PC-9 (cell line): ENCODE measurements at places on chromosomes 6 and 20. TPM values are rescaled to one million over a fixed set of nuclear protein-coding genes. Genes with fewer than 3 reads are reported as not detected.
A peak's percentile ranks its signal among the peaks of the same experiment; 100 is the strongest.

HBS1L gene
- 70.5 and 84.4 TPM in 2 replicates for total RNA-seq

SPTLC3 gene
- total RNA-seq = 8.5 and 10.7 TPM in 2 replicates

ZBP1 gene
- not detected in 2 replicates for total RNA-seq

CCDC170 gene
- 0.98 and 1.6 TPM in 2 replicates for total RNA-seq

FOXA2 gene
- not detected in 2 replicates for total RNA-seq

PTPRT gene
- not detected in 2 replicates for total RNA-seq

TFAP2A gene
- total RNA-seq = 37.0 and 43.8 TPM in 2 replicates

TMEM181 gene
- total RNA-seq = 14.9 and 18.7 TPM in 2 replicates

VSX1 gene
- total RNA-seq = 0.65 and 1.5 TPM in 2 replicates

MICA gene
- total RNA-seq = 11.8 and 13.5 TPM in 2 replicates

THBS2 gene
- total RNA-seq = not detected in 2 replicates

- no peak overlapping the region for H3K4me3 ChIP-seq
- H3K36me3 ChIP-seq = no peaks in the 10 kb centered on the region
- H3K27ac ChIP-seq = no peak overlapping the region
- no peaks in the 10 kb centered on the region for H3K4me1 ChIP-seq
- peaks cover 20% of the 10 kb centered on the region for H3K27me3 ChIP-seq
Measured at GRCh38 chr20:60281295-60281694, 323.1 kb downstream of the CDH26 start.

- H3K4me1 ChIP-seq = no peaks in the 10 kb centered on the region
- H3K4me3 ChIP-seq = no peak overlapping the region
Measured at GRCh38 chr20:52172392-52173047, 19.1 kb downstream of the ZFP64 start.

GRCh38 chr20:25148982-25149846 lies 46.3 kb upstream of the ENTPD6 start:
- H3K4me3 ChIP-seq = no peak overlapping the region
- no peaks in the 10 kb centered on the region for H3K4me1 ChIP-seq
- no peaks in the 10 kb centered on the region for H3K27me3 ChIP-seq
- no peak for DNase-seq
- H3K27ac ChIP-seq = no peak overlapping the region

DNA sequence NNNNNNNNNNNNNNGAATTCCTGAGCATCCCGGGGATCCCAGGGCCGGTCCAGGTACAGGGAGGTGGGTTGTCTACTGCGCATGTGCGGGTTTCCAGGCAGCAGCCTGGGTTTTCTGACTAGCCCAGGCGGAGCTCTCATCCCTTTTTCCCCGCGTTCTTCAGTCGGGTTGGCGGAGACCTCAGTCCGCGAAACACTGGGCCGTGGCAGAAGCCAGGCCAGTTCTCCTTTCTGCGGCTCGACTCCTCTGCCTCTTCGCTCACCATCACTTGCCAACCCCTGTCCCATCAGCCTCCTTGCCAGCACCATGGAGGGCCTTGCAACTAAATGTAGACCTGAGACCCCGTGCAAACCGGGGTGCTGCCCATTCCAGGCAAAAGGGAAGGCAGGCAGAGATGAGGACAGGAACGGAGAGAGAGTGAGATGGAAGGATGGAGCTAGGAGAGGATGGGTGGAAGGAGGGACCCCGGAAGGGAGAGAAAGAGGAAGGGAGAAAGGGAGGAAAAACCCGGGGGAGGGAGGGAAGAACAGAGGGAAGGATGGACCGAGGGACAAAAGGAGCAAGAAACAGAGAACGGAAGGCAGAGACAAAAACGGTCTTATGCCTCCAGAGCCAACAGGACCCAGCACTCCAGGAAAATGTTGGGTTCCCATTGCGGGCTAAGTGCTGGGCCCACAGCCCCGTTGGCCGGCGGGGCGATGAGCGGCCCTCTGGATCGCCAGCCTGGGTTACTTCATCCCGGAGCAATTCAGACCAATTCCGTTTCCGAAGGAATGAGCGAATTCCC lies 445.4 kb upstream of the DEFB115 start:
- H3K4me1 ChIP-seq = no peaks in the 10 kb centered on the region
- no peak for DNase-seq
- H3K4me3 ChIP-seq = no peak overlapping the region
- H3K27me3 ChIP-seq = peaks cover 25% of the 10 kb centered on the region

GRCh38 chr6:14365393-14365792 lies 247.8 kb downstream of the CD83 start:
- no peaks in the 10 kb centered on the region for H3K27me3 ChIP-seq
- no peaks in the 10 kb centered on the region for H3K36me3 ChIP-seq
- DNase-seq = no peak
- H3K4me1 ChIP-seq = no peaks in the 10 kb centered on the region

GRCh38 chr20:45012682-45013302 lies 46.5 kb downstream of the STK4 start:
- peak overlapping the region; percentile 87 for H3K27ac ChIP-seq
- DNase-seq = peak; percentile 76
- peaks cover 19% of the 10 kb centered on the region for H3K36me3 ChIP-seq
- no peaks in the 10 kb centered on the region for H3K27me3 ChIP-seq
- H3K4me1 ChIP-seq = peaks cover 46% of the 10 kb centered on the region

GRCh38 chr20:53867741-53868351 lies 202.5 kb downstream of the BCAS1 start:
- peaks cover 80% of the 10 kb centered on the region for H3K4me1 ChIP-seq
- H3K36me3 ChIP-seq = no peaks in the 10 kb centered on the region
- peak overlapping the region; percentile 99 for H3K27ac ChIP-seq
- no peaks in the 10 kb centered on the region for H3K27me3 ChIP-seq
- DNase-seq = no peak
